ENCODE measurements at places on chromosomes 5 and 9.

- no peak for DNase-seq
Observed at GRCh38 chr5:14101922-14102321, 41.2 kb upstream of the TRIO start.

- DNase-seq, result no peak
Observed at GRCh38 chr5:39214912-39215709, 4.3 kb downstream of the FYB1 start.

DNA sequence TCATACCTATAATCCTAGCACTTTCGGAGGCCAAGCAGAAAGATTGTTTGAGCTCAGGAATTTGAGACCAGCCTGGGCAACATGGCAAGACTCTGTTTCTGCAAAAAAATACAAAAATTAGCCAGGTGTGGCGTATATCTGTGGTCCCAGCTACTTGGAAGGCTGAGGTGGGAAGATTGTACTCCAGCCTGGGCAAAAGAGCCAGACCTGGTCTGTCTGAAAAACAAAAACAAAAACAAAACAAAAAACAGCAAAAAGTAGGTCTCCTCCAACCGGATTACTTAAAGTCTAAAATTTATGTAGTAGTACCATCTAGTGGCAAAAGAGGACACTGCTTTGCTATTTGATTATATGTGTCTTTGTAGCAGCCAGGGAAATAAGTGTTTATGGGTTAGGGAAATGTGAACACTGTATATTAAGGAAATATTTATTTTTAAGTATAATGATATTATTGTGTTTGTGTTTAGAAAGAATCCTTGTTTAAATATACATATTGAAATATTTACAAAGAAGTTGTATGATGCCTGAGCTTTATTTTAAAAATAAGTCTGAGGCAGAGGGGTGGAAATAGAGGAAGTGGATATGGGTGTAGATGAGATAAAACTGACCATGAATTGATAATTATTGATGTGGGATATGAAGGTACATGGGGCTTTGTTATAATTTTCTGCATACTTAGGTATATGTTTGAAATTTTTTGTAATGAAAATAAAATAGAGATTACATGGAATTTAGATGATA lies 20.0 kb downstream of the APC start:
- no peak for DNase-seq

GRCh38 chr5:81639556-81639955 lies 111.3 kb downstream of the SSBP2 start:
- no peak for DNase-seq

DNA sequence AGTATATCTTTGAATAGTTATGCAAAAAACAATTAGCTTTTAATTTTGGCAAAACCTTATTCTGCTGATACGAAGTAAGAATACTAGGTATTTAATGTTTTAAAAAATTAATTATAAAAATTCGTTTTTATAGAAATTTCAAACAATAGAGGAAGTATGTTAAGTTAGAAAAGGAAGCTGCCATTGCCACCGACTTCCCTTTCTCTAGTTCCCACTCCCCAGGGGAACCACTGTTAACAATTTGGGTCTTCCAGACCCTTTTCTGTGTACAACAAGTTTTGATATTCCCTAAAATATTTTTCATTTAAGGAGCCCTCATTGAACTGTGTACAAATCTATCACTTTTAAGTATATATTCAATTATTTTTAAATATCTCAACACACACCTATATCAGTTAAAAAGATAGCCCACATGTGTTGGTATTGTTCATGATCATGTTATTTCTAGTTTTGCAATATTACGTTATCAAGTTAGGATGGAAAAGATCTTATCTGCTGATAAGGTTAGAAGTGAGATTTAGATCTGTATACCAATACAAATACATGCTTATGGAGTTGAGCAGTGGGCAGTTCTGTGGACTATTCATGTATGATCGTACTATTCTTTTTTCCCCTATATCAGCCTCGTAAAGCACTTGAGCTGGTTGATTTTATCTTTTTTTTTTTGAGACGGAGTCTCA lies 25.9 kb downstream of the NDFIP1 start:
- no peak for DNase-seq

GRCh38 chr5:75363726-75364495 lies 26.9 kb downstream of the HMGCR start:
- DNase-seq, result no peak

All from AG04450 (cell line).